A172 (cell line): ENCODE measurements at places on chromosomes 12 and 14. TPM values are rescaled to one million over a fixed set of nuclear protein-coding genes. Genes with fewer than 3 reads are reported as not detected.

DNA sequence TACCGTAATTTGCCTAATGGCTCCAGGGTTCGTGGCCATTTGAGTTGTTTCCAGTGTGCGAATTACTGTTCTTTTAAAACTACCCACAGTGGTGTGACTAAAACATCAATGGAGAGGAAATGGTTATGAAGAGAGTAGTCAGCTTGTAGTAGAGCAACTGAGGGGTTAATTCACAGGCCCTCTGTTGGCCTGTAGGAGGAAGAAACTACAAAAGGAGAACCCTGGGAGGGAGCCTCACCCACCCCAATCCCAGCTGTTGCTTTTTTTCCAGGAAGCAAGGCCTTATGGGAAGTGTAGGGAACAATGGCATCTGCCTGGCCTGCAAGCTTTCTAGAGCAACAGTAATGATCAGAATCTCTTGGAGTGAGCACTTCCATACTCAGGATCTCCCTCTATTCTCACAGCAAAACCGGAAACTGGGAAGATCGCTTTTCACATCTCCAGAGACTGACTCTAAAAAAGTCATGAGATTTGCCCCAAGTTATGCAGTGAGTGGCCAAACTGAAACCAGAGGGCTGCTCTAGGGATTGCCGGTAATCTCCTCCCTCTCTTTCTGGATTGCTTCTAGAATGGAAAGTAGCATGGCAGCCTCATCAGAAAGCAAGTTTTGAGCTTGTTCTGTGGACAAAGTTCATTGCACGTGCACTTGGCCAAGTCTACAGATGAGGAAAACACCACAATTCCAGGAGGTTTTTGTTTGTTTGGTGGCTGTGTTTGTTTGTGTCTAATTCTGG lies 125.3 kb upstream of the PWP1 start:
- DNase-seq, result no peak

- no peak for DNase-seq
Measured at GRCh38 chr12:117821480-117822175, 147.2 kb downstream of the KSR2 start.

GRCh38 chr12:7929083-7929792 lies 6.7 kb downstream of the SLC2A3 start:
- DNase-seq, result no peak

The MANSC4 gene
- total RNA-seq, result not detected in 2 replicates

- no peak for DNase-seq
Measured at GRCh38 chr12:5439788-5440300, 7.9 kb downstream of the NTF3 start.

- DNase-seq, result no peak
Measured at GRCh38 chr12:14850929-14851663, 7.8 kb upstream of the ART4 start.

GRCh38 chr14:32319368-32320049 lies 9.6 kb upstream of the AKAP6 start:
- DNase-seq, result peak; percentile 28

- DNase-seq, result no peak
Measured at GRCh38 chr14:62364800-62365280, 602.6 kb downstream of the SNAPC1 start.

The GPR84 gene
- not detected in 2 replicates for total RNA-seq

The CD4 gene
- total RNA-seq, result not detected in 2 replicates
